Articular chondrocyte of knee joint (primary cell): ENCODE measurements at places on chromosomes 1 and 21. TPM values are rescaled to one million over a fixed set of nuclear protein-coding genes. Genes with fewer than 3 reads are reported as not detected.

Gene CD34
- total RNA-seq: 0.39 and 0.54 TPM in 2 replicates

Gene NOL9
- 36.1 and 38.3 TPM in 2 replicates for total RNA-seq

Gene VASH2
- total RNA-seq: 0.13 and 0.43 TPM in 2 replicates

Gene CFHR5
- total RNA-seq: not detected in 2 replicates

Gene KCNJ6
- total RNA-seq: 0.78 and 1.3 TPM in 2 replicates

Gene CELA2A
- total RNA-seq: not detected in 2 replicates

Gene CDC20
- 26.4 and 30.5 TPM in 2 replicates for total RNA-seq

Gene KLF17
- total RNA-seq: 1.2 and 1.4 TPM in 2 replicates

Gene NADK
- 39.5 and 47.7 TPM in 2 replicates for total RNA-seq

Gene LHX4
- under 0.01 TPM in 1 of 2 replicates, not detected in the other for total RNA-seq

Gene FCRL6
- total RNA-seq: not detected in 2 replicates

Gene LINGO4
- total RNA-seq: not detected in 2 replicates

Gene PRXL2B
- 8.6 and 9.6 TPM in 2 replicates for total RNA-seq
